ENCODE measurements at places on chromosomes 16 and 17.

DNA sequence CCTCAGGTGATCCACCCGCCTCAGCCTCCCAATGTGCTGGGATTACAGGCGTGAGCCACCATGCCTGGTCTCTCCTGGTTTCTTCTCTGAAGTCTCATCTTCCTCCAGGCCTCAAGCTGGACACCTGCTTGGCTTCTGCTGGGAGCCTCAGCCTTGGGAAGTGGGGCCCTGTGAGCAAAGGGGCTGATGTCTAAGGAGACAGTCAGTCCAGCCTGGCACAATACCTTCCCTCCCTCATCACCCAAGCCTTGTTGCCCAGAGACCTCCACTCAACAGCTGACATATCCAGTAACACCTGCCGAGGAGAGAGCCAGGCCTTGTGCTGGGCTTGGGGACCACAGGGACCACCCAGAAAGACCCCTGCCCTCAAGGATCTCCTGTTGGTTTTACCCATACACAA is 251.6 kb downstream of the GSG1L start:
- DNase-seq, result no peak

DNA sequence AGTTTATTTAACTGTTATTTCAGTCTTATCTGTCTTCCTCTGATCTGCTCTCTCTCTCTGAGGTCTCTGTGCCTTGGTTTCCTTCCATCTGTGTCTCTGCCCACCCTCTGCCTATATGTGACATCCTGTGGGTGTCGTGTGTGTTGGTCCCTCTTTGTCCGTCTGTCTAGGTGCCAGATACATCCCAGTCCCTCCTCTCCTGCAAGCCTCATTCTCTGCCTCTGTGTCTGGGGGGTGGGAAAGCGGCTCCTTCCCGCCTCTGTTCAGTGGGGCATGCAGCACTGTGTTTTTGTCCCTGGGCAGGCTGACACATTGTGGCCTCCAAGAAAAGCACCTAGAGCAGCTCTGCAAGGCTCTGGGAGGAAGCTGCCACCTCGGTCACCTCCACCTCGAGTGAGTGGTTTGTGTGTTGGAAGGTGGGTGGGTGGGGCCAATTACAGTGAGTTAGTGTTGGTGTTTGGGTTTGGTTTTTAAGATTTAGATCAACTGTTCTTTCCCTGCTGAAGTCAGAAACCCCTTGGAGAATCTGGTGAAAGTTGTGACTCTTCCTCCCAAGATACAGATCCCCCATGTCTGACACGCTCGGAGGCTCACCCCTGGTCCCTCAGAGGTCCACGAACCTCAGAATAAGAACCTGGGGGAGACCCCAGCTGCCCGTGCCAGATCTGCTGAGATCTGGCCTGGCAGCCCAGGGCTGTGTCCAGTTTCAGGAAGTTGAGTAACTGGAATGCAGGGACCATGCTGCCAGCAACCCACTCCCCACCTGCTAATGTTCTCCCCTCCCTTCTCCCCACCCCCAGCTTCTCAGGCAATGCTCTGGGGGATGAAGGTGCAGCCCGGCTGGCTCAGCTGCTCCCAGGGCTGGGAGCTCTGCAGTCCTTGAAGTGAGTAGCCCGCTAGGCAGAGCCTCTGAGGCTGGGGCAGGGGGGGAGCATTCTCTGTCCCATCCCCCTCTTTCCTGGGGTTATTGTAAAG is 50.9 kb upstream of the CPNE2 start:
- DNase-seq, result no peak

- DNase-seq, result no peak
Measured at GRCh38 chr17:13413001-13413400, 188.7 kb downstream of the HS3ST3A1 start.

- DNase-seq, result no peak
Measured at GRCh38 chr17:61248399-61248798, 151.2 kb upstream of the TBX2 start.

DNA sequence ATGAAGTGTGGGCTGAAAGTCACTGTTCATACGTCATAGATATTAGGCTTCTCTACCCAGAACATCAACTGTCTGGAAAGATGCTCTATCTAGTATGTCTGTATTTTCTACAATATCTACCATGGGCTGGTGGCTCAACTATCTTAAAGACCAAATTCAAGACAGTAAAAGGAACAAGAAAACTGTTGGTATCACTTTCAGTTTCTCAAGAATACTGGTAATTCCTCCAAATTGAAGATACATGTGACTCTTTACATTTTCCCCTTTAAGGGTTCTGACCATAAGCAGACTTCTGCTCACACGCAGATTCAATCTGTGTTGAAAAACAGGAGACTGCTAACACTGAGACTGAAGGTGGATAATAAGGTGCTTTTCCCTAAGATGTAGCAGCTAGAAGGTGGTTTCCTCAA is 24.2 kb downstream of the XPO6 start:
- no peak for DNase-seq

- DNase-seq, result no peak
Measured at GRCh38 chr17:2692781-2693135, 18.8 kb downstream of the CLUH start.

Measured in omental fat pad (tissue), 4 donors.